GM19239 (cell line): ENCODE measurements at places on chromosomes 7 and 10.

GRCh38 chr10:72459301-72459700 lies 104.6 kb upstream of the DNAJB12 start:
- no peak for DNase-seq

DNA sequence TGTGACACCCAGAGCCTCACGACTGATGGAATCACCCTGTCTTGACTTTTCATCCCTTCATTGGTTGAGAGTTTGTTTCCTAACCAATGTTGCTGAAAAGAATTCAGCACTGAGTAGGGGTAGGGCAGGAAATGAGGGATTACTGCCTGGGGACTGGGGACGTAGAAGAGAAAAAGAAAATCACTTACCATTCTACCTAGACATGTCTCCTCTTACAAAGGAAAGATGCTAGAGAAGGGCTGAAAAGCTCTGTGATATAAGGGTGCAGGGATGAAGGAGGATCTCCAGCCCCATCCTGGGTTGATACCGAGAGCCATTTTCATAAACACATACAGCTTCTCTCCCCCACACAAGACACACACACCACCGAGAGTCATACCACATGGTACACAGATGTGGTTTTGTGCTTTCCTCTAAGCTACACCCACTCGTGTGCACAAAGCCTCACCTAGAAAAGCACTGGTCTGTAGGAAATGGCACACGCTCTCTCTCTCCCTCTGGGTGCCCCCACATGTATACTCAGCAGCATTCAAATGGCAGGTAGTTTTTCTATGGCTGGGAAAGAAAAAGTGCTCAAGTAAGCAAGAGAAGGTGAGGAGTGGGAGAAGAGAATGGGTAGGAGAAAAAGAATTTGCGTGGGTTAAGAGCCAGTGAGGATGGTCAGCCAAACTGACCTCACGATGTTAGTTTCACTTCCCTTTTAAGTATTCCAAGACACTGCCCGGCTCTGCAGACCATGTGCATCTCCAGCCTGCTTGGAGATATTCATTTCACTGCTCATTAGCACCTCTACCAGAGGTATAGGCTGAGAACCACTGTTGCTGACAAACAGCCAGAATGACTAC lies 85.8 kb downstream of the CALD1 start:
- DNase-seq = peak; percentile 19

DNA sequence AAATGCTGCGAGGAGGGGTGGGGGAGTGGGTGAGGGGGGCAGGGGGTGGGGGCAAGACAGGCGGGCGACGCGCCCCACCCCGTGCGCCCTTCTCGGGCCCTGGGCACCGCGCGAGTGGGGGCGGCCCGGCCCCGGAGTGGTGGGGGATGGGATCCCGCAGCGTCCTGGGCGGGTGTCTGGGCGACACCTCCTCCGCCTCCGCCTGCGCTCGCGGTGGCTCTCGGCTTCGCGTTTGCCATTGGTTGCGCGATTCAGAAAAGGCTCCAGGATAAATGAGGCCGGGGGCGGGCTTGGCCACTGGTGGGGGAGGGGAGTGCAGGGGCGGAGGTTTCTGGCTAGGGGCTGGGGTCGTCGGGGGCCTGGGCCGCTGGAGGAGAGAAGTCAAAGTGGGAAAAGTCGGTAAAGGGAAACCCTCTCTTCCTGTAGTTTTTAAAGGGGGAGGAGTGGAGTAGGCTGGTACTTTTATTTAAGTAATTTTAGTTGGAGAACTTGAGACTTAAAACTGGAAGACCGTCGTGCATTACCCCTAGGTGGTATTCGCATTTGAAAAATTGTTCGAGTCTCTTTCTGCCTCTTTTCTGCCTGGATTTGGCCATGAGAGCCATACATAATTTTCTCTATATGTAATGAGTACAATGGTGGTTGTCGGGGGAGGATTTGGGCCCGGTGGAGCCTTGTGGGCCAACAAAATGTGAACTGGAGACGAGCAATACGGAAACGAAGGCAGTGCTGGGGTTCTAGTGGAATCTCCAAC lies 992 bp upstream of the IGF2BP3 start:
- peak; percentile 50 for DNase-seq

- DNase-seq = no peak
Measured at GRCh38 chr7:41754046-41754445, 51.2 kb upstream of the INHBA start.

DNA sequence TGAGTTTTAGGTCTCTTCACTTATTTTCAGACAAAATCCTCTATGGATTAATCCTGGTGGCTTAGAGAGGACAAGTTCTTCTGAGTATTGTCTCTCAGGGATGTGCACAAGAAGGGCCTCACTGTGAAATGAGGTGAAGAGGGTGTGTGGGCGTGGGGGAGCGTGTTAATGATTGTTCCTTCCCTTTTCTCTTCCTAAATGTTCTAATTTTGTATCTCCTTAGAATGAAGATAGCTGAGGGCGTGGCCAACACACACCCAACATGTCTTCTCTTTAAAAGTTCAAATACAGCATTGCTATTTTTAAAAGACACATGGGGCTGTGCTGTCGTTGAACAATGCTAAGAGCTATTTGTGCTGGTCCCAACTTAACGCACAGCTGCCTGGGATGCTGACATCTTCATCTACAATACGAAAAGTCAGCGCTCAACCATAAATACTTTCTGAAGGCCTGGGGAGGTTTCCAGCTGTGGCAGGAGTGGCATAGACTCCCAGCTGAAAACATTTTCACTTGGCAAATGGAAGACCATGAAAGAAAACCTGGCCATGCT lies 135.9 kb downstream of the JCAD start:
- no peak for DNase-seq

DNA sequence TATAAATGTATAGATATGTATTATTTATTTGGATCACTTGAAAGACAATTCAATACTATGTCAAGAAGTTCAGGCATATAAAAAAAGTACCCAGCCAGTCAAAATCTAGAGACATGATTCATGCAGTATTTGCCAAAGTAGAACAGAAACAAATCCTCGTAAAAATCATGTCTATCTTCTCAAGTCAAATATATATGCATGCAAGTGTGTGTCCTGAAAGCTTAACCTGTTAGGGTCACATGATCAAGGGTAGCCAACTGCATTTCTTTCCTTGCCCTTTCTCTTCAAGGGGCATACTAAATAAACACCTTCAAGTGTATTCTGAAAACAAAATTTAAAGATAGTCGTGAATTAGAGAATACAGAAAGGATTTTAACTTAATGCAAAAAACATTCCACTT lies 107.0 kb downstream of the HIBADH start:
- DNase-seq = no peak

- DNase-seq = no peak
Measured at GRCh38 chr7:78037603-78038002, 239.0 kb downstream of the PHTF2 start.

DNA sequence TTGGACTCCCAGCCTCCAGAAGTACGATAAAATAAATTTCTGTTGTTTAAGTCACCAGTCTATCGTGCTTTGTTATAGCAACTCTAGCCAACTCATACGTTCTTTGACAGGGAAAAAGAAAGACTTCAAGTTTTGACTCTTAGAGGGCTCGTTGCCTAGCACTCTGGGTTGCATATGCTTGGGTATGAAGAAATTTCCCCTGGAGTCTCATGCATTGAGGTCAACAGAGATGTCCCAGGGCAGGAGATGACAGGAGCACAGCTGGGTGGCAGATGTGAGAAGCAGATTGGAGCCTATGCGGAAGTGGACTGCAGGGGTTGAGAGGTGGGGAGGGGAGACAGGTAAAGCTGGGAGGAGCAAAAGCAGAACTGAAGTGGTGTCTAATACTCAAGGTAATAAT lies 63.3 kb upstream of the JAZF1 start:
- DNase-seq = no peak

DNA sequence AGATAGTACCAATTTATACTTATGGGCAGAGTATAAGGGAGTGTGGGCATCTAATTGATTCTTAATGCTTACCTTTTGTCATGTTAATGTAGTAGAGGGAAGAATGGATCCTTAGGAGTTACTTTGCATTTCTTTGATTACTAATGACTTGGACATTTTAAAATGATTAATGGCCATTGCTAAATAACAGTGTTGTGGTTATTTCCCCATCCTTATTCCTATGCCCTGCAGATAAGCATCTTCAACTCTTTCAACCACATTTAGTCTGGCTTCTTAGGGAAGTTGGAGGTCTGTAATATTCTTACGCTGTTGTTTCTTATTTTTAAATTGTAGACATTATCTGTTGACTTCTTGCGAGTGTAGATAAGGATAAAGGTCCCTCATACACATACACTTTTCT lies 37.2 kb downstream of the KAT6B start:
- no peak for DNase-seq

GRCh38 chr10:132252412-132252811 lies 55.3 kb downstream of the STK32C start:
- DNase-seq = no peak

- no peak for DNase-seq
Measured at GRCh38 chr7:44849885-44850544, 2.1 kb upstream of the H2AZ2 start.

DNA sequence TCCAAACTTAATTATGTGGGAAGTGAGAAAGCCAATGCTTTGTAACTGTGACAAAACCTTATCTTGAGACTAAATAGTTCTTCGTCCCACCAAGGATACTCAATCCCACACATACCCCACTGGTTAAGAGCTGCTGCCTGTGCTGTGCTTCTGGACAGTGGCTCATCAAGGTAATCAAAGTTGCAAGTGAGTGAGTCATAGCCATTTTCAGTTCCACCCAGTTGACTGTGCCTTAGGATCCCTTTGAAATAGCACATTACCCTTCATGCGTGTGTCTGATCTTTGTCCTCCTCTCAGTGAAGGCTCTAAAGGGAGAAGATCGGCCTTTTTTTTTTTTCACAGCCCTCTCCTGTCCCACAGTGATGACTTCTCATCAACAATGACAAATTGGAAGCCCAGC lies 706.0 kb upstream of the AUTS2 start:
- DNase-seq = no peak

GRCh38 chr7:74029089-74029785 lies 1.3 kb downstream of the ELN start:
- no peak for DNase-seq

DNA sequence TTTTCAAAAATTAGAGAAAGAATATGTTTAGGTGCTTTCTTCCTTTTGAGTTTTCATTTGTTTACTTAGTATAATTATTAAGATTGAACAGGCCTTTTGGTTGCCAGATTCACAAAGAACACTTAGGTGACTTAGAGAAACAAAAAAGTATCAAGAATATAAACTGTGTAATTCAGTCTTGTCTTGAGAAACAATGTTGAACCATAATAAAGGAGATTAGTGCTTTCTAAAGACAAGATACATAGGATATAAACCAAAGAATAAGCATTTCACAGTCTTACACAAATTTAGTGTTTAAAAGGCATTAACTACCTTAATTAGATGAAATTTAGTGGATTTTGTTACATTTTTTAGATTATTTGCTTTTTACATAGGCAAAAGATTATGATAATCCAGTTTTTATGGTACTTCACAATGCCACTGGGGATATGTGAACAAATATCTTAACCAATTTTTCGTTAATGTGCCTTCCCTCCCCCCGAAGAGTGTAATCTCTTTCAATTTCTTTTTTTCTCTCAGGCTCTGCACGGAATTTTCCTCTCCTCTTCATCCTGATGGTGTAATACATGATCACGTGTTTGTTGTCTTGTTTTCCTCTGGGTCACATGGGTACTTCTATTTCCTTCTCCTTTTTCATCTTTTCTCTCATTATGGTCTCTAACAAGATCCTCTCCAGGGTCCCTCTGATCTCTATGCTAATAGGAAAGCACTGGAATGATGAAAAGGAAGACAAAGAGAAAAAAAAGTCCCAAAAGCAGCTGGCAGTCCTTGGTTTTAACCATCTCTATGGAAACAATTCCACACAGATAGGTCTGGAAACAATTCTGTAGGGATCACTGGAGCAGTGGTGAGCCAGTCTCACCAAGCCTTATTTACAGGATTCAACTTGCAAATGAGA lies 3.7 kb upstream of the HNRNPH3 start:
- no peak for DNase-seq

GRCh38 chr7:44637788-44638594 lies 31.6 kb downstream of the OGDH start:
- no peak for DNase-seq

DNA sequence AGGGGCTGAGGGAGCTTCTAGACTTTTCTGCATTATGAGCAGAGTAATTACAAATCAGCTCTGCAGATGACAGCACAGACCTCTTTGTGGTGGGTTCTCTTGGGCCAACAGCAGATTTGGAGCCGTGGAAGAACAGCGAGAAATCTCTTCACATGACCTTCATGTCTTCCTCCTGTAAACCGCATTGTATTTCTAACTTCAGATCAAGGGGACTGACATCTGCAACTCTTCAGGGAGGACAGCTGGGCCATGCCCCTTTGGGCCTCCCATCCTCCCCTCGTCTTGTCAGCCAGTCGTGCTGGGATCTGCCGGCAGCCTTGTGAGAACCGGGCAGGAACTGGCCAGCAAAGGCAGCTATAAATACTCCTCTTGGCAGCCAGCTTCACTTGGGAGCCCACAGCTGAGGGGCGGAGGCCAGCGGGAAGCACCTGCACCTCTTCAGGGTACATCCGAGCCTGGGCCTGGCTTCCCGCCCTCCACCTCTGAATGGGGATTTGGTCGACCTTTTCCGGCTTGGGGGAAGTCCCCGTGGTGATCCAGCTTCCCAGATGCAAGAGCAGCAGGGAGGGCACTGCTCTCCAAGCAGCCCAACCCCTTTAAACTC lies 54.7 kb downstream of the STEAP1B start:
- no peak for DNase-seq

DNA sequence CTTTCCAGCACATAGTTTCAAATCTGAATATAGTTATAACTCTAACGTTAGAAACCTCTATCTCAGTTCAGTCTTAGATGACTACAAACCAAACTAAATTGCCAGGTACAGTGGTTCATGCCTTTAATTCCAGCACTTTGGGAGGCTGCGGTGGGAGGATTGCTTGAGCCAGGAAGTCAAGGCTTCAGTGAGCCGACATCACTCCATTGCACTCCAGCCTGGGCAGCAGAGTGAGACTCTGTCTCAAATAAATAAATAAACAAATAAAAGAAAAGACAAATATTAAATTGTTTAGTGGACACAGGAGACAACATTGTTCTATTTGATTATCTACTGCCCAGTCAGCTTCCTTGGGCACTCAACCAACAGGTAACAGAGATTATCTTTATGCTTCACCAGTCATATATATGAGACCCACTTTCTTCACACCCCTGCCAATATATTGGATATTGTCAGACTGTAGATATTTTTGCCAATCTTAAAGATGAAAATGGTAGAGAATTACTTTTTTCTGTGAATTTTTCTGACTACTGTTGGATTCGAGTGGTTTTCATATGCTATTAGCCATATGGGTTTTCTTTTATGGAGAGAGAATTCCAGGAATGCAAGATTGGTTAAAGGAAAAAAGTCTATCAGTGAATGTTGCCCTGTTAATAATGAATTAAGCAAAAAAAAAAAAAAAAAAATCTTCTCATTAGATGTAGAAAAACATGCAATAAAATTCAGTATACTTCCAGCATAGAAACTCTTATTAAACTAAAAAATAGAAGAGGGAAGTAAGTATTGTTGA lies 16.0 kb downstream of the HDAC9 start:
- DNase-seq = no peak
